T-helper 1 cell treated with Interleukin-12 subunit alpha and Interleukin-12 subunit beta and Interleukin-4 antibody, amounts not matched to agents 30 ng/mL and 1 ng/mL, for 36 hours (primary cell): ENCODE measurements at places on chromosomes 2 and 18. TPM values are rescaled to one million over a fixed set of nuclear protein-coding genes. Genes with fewer than 3 reads are reported as not detected.

The TUBA3E gene
- not detected in 2 replicates for total RNA-seq

The GRB14 gene
- total RNA-seq = not detected in 2 replicates

The HNRNPA3 gene
- total RNA-seq = 295 and 307 TPM in 2 replicates

The MAIP1 gene
- 19.6 and 21.3 TPM in 2 replicates for total RNA-seq

The ZNF521 gene
- total RNA-seq = not detected in 2 replicates

The CROCC2 gene
- total RNA-seq = not detected in 2 replicates

The SCYGR3 gene
- total RNA-seq = not detected in 2 replicates

The ADCY3 gene
- total RNA-seq = 40.6 and 43.0 TPM in 2 replicates

The ALPP gene
- not detected in 2 replicates for total RNA-seq

The CHRNG gene
- not detected in 2 replicates for total RNA-seq

The CNNM4 gene
- 11.5 and 12.5 TPM in 2 replicates for total RNA-seq

The CTLA4 gene
- total RNA-seq = 49.2 and 51.3 TPM in 2 replicates
